RKO (cell line): ENCODE measurements at places on chromosomes 16 and 17.

- DNase-seq, result no peak
These were observed 506 bp downstream of the ATP5MC1 start for GRCh38 chr17:48892940-48893645.

DNA sequence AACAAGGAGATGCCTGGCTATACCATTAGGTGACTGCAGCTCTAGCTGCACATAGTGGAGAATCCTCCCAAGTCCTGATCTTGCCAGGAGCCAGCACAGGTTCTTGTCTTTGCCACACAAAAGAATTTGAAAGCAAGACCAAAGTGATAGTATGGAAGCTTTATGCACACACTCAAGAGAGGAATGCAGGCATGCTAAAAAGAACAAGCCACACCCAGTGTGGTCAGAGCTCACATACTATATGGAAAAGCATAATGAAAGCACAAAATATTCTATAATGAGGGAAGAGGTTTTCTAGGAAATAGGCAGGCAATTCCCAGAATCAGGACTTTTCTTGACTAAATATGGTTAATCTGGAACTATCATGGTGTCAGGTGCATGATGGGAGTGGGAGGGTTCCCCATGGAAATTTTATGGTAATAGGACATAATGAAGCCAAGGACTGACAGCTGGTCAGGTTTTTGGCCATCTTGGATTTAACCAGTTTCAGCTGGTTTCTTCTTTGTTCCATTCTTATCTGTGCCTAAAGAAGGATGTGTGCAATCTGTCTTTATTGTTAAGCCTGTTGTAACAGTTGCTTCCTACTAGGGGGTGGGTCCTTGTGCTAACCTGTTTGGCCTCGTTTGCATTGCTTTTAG lies 171.6 kb downstream of the ZNF18 start:
- no peak for DNase-seq

- peak; percentile 42 for DNase-seq
These were observed 5.0 kb downstream of the SLC5A2 start for GRCh38 chr16:31487720-31488467.

GRCh38 chr17:3888343-3889171 lies 4.3 kb downstream of the CAMKK1 start:
- peak; percentile 96 for DNase-seq

DNA sequence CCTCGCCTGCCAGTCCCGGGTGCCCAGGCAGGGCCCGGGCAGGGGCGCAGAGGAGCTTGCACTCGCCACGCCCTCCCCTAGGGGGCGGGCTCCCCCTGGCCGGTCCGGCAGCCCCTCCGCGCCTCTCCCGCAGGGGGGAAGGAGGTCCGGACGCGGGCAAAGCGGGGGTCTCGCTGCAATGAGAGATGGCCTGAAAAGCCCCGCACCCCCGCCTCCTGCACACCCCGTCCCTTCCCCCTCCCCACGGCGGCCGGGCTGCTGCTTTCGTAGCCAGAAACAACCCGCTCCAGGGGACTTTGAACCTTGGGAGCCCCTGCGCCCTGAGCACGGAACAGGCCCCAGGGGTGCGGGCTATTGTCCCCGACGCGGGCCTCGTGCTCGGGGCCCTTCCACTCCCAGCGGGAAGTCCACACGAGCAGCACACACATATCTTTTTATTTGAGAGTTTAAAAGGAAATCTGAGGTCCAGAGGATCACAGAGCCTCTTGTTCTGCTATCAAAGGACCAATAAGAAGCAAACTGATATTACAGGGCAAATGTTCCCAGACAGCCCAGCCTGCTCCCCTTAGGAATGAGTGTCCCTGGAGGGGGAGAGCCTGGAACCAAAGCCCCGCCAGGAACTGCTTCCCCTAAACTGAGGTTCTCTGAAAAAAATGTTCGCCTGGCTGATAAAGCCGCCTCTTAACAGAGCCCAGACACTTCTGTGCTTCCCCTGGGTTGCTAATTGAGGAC lies 5.8 kb upstream of the CBX4 start:
- peak; percentile 61 for DNase-seq

- no peak for DNase-seq
These were observed 19.1 kb downstream of the PDP2 start for GRCh38 chr16:66899310-66899944.

- no peak for DNase-seq
These were observed 3.1 kb downstream of the RAB37 start for GRCh38 chr17:74740173-74740572.

GRCh38 chr17:34503528-34504195 lies 75.7 kb upstream of the TMEM132E start:
- DNase-seq, result no peak

GRCh38 chr17:1120596-1121441 lies 59.0 kb downstream of the ABR start:
- DNase-seq, result no peak

GRCh38 chr16:81018496-81018895 lies 11.5 kb downstream of the CENPN start:
- no peak for DNase-seq

DNA sequence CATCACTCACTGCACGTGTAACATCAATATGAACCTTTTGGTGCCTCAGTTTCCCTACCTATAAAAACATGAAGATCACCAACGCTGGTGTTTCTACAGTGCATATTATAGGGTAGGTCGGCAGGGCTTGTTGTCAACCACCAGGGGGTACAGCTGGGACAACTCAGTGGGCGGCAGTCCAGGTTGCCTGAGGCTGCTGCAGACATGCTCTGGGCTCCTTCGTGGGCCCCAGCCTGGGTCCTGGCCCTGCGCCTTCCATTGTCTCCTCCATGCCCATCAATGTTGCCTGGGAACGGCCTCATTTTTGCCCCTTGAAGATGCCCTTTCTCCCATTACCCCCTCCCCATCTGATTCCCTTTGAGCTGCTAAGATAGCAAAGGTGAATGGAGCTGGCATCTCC lies 89.8 kb downstream of the GSG1L start:
- DNase-seq, result no peak

DNA sequence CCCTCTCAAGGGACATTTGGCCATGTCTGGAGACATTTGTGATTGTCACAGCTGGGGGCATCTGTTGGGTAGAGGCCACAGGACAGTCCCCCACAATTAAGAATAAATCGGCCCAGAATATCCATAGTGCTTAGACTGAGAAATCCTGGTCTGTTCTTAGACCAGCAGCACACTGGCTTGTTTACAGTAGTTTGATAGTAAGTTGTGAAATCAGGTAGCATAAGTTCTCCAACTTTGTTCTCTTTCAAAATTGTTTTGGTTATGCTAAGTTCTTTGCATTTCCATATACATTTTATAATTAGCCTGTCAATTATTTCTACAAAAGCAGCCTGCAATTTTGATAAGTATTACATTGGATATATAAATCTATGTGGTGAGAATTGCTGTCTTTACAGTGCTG lies 6.8 kb downstream of the MGRN1 start:
- DNase-seq, result no peak

DNA sequence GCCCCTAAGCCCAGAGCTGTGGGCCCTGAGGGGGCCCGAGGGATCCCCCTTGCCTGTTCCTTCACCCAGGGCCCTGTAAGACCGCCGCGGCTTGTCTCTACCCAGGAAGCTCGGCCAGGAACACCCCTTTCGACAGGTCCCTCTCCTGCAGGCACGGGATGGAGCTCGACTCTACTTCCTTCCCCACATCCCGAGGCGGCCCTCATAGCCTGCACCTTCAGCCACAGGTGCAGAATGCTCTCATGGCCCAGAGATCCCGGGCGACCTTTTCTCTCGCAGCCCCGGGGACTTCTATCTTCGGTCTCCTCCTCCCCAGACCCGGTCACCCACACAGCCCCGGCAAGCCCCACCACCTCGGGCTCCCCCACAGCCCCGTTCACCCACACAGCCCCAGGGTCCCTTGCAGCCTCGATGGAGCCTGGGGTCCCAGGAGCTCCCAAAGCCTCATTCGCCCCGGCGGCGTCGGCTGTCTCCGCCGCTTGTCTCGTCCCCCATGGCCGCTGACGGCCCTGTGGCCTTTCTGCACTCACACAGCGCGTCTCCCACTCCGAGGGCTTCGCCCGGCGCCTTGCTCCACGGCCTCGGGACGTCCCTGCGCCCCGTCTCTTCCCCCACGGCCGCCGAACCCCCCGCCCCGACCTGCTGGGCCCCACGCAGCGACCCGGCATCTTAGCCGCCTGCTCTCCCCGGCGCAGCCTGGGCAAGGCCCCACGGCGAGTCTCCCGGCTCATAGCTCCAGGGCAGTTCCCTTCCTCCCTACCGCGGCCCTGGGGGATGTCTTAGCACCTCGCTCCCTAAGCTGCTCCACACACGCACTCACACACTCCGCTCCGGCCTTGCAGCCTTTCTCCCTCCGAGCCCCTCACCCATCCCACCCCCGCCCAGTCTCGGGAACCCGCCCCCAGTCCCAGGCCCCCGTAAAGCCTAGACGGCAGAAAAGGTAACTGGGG lies 650 bp downstream of the KIAA0753 start:
- DNase-seq, result peak; percentile 40

- no peak for DNase-seq
These were observed at the start of gene SLC5A10 for GRCh38 chr17:18951941-18952842. Gene SLC5A10 (plus strand): TSS chr17:18952165. CDS start chr17:18952206, 41 bp downstream.

DNA sequence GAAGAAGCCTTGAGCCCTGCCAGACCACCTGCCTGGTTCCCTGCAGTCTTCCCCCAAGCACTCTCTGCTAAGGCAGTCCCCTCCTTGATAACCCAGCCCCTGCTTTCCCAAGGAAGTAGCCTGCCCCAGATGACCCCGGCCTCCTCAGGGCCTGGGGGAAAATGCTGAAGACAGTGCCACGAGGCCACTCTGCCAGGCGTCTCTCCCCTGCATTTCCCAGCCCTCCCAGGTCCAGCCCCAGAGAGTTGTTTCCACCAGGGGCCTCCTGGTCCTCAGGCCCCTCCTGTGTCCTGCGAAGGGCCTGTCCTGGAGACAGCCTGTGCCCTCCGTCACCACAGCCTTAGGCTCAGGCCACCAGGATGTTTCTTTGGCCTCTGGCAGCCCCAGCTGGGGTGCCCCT lies 96.4 kb downstream of the CCDC182 start:
- no peak for DNase-seq

- DNase-seq, result peak; percentile 57
These were observed 11.4 kb downstream of the DYNC1LI2 start for GRCh38 chr16:66740010-66740409.

- no peak for DNase-seq
These were observed 41.8 kb upstream of the PEMT start for GRCh38 chr17:17633310-17633709.

DNA sequence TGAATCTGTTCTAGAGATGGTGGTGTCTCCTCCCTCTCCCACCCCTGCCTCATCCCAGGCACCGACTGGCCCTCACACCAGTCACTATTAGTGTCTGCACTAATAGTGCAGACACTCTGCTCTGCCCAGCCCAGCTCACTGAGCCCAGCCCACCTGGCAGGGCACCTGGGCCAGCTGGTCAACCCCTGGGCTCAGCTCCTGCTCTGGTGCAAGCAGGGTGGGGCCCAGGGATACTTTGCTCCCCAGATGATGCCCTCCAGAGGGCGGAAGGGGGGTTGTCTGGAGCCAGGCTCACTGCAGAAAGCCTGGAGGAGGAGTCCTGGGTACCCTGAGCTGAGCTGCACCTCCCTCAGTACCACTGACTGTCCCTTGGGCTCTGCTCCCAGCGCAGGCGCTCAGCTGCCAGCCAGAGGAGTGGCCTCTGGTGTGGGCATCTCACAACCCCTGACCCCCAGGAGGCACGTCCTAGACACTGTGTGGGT lies 14.5 kb downstream of the RAB11FIP4 start:
- no peak for DNase-seq

DNA sequence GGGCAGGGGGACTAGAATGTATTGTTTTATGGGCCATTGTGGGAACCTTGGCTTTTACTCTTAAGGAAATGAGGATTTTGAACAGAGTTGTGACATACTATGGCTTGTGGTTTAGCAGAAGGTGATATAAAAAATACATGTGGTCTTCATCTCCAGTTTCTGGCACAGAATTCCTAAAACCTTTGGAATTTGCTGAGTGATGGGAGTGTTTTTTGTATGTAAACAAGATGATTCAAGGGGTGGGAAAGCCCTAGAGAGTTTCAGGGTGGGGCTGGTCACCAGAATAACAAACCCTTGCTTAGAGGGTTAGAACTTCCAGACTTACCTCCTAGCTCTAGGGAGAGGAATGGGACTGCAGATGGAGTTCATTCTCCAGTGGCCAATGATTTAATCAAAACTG lies 316.1 kb downstream of the PHKB start:
- no peak for DNase-seq

- DNase-seq, result no peak
These were observed 12.1 kb downstream of the CD300A start for GRCh38 chr17:74478420-74479100.

- no peak for DNase-seq
These were observed 64.8 kb upstream of the TBC1D3K start for GRCh38 chr17:37859451-37859850.

- no peak for DNase-seq
These were observed 27.2 kb downstream of the SREBF1 start for GRCh38 chr17:17809531-17810083.

DNA sequence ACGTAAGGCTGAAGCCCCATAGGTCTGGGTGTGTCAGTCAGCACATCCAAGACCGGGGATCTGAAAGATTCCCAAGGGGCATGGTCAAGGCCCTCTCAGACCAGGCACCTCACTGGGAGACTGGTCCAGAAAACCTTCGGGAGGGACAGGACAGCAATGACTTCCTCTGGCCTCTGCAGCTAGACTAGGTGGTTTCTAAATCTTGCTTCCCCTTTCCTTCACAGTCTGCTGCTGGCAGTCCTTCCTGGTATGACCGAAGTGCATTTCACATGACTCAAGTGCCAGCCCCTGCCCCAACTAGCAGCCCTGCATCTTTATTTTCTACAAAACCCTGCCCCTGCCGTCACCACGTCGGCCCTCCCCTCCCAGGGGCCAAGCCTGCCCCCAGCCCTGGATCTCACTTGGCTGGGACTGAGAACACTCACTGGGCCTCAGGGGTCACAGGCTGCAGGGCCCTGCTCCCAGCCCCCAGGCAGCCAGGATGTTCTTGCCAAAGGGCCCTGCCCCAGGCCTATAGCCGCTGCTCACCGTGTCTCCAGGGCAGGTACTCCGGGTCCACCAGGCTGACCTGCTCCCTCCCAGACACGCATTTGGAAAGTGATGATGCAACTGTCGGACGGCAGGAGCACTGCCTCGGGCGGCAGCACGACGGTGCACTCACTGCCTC lies 18.3 kb downstream of the POLR3K start:
- no peak for DNase-seq

DNA sequence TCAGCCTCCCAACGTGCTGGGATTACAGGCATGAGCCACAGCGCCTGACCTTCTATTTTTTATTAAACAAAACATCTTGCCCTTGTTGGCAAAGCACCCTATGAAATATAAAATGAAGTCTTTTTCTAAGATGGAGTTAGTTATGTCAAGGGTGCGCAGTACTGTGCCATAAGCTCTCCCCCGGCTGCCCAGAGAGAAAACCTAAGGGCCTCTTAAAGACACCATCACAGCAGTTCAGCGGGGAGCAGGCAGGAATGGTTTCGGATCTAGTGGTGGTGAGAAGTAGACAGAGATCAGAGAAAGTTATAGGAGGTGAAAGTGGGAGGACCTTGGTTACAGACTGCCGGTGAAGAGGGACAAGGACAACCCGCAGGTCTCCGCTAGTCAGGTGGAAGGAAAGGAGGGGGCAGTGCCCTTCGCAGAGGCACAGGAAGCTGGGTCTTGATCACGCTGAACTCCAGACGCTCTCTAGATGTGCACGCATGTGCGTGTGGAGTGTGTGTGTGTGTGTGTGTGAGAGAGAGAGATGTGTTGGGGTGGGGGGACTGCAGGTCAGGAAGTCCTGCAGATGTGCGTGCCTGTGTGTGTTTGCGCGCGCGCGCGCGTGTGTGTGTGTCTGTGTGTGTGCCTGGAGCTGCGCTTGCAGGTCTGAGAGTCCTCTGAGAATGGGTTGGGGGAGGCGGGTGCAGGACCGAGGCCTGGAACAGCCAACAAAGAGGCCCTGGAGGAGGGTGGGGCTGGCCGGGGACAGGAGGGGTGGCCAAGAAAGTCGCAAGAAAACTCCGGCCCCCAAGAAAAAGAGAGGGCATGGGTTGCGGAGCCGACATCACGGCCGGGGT lies 748 bp upstream of the CMTM3 start:
- peak; percentile 60 for DNase-seq

- DNase-seq, result no peak
These were observed 1.9 kb upstream of the CLEC19A start for GRCh38 chr16:19283637-19284036.
